ENCODE measurements at places on chromosomes 5 and 9. TPM values are rescaled to one million over a fixed set of nuclear protein-coding genes. Genes with fewer than 3 reads are reported as not detected.

DNA sequence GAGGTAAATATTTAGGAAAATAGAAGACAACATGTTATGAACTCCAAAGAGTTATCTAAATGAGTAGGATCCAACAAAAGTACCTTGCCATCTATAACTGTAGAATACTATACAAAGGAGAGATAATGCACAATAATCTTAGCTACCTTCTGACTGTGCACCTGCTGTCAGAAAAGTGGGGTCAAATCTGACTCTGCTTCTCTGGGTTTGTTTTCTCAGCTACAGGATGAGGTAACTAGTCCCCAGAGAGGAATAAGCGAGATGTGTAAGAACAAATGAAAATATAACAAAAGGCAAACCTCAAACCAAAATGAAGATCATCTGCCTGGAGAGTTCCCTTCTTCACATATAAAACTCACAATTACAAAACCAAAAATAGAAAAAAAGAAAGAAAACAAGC is 204.8 kb downstream of the DCP2 start:
- no peak for DNase-seq

GRCh38 chr5:77305956-77306355 is 95.5 kb downstream of the PDE8B start:
- DNase-seq: no peak

- DNase-seq: peak; percentile 5
Observed at GRCh38 chr5:33890131-33891032, 1.4 kb downstream of the ADAMTS12 start.

DNA sequence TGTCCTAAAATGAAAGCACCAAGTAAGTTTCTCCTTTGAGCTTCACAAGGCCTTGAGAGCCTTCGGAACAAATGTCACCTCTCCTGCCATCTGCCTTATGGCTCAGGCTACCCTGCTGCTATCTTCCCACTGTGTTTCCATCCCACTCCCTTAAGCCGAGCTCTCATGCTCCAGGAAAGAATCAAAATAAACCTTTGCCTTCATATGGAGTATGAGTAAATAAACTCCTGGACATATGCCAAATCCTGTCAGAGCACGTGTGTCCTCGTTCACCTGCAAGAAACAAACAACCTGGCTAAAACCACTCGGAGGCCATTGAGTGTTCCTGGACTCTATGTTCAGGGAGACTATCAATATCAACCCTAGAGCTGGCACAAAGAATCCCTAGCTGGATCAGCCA is 122.3 kb upstream of the CCDC112 start:
- DNase-seq: no peak

Gene SAXO1
- 0.09 TPM for polyA plus RNA-seq

Gene TAF11L5
- polyA plus RNA-seq: not detected

Measured in CD4-positive, alpha-beta memory T cell (primary cell).